ENCODE measurements at places on chromosomes 2 and 18.

GRCh38 chr18:35661483-35662146 is 80.1 kb downstream of the GALNT1 start:
- no peak for DNase-seq

DNA sequence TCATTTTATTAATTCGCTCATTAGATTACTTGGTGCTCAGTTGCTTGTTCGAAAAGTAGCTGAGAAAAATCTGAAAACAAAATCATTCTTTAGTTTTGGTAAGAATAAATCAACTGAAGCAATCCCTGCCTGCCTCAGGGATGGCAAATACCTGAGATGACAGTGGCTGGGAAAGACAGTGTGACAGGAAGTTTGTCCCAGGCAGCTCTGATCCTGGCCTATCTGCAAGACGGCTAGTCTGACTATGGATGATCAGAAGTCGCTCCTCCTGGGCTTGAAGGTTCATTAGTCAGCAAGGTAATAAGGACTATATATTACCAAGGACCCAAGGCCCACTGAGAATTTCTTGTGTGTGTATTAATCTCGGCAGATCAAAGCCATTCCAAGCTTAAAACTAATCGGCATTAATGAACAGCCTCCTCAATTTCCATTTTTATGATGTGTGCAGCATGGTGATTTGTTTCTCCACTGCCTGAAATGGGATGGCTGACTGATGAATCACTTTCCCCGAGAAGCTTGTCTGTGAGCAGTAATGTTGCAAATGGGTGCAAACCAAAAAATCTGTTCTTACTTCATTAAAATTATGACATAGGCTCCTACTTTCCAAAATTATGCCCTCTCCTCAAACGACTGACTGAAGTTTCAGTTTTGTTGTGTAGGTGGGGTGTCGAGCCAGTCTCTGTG is 199.9 kb downstream of the ACTR3 start:
- DNase-seq = no peak

DNA sequence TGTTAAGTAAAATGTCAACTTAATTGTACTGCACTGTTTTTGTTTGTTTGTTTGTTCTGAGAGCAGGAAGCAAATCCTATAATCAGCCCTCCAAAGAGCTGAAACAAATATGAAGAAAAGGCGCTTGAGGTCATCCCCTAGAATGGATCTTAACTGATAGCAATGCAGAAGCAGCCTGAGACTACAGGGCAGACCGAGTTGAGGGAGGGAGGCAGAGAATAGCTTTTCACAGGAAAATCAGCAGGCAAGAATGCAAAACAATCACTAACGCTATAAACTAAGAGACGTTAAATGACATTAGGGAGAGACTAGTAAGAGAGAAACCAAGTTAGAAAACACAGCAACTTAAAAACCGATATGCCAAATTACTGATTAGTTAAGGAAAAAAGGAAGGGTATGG is 37.2 kb downstream of the GALNT1 start:
- no peak for DNase-seq

DNA sequence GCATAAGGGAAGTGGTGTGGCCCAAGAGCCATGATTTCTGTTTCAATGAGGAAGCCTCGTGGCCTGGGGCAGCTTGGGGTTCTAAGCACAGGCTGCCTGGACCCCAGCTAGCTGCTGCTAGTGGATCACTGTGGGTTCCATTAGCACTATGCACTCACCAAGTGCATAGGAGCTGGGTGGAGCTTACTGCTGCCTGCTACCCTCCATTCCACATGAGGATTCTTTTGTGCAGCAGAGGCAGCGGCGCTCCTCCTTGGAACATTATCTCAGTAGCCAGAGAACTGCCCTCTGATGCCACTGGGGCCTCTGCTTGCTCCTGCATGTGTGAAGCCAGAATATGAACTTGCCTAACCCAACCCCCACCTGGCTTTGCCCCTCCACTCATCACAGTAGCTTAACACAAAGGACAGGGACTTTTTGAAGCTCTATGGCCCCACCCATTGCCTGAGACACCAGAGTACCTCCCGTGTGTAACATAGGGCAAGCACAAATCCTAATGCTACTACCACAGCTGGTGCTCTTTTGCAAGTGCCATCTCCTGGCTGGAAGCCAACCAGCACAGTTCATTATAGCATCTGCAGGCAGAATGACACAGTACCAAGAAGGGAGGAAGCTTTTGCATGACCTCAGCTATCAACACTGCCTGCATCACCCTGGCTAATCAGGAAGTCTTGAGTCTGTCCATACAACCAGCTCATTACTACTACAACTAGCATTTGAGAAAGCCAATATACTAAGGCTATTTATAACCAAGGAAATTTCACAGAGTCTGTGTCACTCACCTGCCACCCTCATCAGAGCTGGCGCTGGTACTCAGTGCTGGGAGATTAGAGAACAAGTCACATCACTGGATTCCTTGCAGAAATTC is 297.0 kb upstream of the GULP1 start:
- DNase-seq = no peak

DNA sequence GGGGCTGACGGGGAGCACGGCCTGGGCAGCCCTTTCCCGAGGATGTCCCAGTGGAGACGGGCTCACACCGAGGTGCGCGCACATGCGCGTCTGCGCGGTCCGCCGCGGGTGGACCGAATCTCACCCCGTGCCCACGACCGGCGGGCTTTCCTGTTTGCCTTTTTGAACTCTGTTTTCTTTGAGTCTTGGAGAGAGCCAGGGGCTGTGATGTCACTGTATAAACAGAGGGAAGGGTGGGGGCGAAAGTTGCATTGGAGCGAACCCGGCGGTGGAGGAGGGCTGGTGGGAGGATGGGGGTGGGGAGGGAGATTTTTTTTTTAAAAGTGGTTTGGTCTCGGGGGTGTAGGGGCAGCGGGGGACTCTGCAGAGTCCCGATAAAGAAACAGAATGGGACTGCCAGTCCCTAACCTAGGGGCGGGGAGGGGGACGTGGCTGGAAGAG is 141.2 kb upstream of the CTAGE1 start:
- DNase-seq = no peak

GRCh38 chr18:47893047-47893446 is 37.4 kb downstream of the SMAD2 start:
- DNase-seq = no peak

GRCh38 chr2:206160807-206161179 is 1.1 kb downstream of the EEF1B2 start:
- DNase-seq = no peak

DNA sequence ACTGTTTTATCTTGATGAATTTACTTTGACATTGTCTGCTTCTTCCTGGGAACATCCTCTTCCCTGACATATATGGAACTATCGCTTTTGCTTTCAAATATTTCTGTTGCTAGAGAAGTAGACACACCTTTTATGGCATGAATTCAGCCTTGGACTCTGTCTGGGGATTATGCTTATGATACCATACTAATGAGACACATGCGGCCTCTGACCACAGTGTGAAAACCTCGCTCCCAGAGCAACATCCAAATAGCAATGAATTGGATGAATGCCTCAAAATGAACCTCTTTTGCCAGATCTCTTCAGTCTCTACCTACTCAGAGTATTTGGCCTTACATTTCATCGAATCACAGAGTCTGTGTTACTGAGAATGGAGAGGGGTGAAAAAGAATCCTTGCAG is 70.9 kb downstream of the PIEZO2 start:
- no peak for DNase-seq

DNA sequence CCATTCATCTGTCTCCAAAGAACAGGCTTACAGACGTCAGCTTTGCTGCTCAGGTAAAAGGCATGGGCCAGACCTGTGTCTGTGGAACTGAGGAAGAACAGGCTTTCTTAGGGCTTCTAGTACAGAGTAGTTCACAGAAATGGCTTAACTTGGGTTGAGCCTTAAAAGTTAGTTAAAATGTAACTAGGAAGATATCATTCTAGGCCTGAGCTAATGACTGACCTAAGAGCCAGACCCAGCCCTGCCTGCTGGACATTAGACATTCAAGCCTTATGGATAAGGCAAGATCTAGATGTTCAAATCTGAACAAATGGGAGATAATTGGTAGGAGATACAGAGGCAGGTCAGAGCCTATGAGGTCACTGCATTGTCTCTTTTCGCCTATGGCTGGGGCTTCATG is 73.9 kb upstream of the SLC14A2 start:
- no peak for DNase-seq

- DNase-seq = no peak
Observed at GRCh38 chr2:144553379-144553778, 33.5 kb upstream of the ZEB2 start.

DNA sequence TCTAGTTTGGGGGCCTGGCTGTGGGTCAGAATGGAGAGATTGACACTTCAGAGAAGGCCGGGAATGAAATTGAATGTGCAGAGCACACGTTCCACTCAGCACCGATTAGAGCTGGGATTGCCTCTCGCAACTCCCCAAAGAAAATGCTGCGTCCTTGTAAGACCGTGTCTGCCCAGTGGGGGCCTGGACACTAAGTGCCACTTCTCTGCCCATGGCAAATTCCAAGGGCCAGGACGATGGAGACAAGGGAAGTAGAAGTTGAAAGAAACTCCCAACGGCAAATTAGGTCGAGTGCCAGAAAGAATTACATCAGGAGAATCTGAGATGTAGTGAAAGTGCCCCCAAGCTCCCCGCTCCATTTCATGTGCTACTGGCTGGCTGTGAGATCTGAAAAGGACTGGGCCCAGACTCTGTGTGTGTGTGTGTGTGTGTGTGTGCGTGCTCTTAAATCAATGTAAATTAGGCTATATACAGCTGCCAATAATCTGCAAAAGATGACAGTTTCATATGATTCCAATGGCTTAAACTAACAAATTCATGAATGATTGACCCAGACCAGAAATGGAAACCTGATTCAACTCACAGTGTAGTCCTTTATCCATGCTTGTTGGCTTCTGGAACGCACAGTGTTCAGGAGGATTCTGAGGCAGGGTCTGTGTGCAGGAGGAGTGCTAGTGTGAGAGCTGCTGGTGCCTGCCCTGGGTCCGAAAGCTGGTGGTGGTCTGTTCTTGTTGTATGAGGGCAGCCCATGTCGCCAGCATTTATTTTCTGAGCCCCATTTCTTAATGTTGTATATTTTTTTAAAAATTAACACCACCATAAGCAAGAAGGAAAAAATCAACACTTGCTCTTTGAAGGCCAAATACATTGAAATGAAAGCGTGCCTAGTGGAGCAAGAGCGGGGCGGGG is 234.3 kb downstream of the AGAP1 start:
- DNase-seq = no peak

DNA sequence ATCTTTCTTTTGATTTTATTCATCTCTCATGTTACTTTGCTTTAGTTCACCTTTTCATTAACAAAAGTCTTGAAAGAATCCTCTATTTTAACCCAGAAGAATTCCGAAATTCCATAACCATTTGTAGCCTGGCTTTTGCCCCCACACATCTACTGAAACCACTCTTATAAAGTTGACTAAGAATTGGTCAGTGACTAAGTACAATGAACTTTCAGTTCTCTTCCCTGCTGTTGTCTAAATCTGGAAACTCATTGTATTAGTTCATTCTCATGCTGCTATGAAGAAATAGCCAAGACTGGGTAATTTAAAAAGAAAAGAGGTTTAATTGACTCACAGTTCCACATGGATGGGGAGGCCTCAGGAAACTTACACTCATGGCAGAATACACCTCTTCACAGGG is 49.9 kb upstream of the PNPT1 start:
- no peak for DNase-seq

DNA sequence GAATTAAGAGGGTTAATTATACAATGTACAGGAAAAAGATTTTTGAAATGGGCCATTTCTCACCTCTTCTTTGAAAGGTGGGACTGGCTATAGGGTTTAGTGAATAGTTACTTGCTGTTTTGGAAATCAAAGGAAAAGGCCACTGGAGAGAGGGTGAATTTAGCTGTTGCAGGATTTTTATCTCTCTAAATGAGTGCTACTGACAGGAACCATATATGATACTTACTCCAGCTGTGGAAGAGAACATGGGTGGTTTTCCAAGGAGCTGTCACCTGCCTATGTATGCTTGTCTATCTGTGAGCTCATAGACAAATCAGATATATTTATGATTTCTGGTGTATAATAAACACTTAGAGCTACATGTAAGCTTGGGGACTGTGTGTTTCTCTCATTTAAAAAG is 430.4 kb downstream of the MTX2 start:
- DNase-seq = no peak

DNA sequence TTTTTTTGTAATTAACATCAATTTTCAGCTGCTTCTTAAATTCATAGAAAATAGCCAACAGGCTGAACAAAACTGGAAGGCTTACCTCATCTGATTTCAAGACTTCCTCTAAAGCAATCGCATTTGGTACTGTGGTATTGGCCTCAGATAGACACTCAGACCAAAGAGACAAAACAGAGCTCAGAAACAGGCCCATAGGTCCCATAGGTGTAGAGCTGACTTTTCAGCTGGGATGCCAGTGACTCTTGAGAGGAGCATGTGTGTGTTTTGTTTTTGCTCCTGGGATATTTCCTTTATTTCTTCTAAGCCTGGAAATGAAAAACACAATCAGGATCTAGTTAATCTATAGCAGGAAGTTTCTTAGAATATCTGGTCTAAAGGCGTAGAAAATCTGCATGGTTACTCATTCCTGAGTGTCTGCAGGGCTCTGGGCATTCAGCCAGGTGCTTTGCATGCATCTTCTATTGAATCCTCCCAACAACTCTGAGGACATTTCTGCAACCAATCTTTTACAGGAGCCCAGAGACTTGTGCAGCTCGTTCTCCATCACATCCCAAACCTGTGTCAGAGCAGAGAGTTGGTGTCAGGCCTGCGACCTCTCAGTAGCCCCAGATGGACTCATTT is 190.8 kb downstream of the RTP5 start:
- no peak for DNase-seq

DNA sequence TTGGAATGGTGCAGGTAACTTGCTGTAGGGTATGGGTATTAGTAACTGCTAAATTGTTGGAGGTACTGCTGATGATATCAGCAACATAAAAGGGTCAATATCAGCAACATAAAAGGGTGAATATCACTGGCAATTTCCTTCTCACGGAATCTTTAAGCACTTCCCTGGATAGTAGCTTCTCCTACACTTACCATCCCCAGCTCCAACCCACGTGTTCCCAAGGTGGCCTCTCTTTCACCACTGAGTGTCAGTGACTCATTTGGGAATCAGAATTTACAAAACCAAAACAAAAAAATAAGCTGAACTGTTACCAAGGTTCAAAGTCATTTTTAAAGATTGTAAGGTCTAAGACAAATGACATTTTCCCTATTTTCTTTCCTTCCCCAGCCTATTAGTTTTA is 70.8 kb downstream of the LRP2 start:
- DNase-seq = no peak

GRCh38 chr2:31945572-31945935 is 65.3 kb downstream of the MEMO1 start:
- no peak for DNase-seq

DNA sequence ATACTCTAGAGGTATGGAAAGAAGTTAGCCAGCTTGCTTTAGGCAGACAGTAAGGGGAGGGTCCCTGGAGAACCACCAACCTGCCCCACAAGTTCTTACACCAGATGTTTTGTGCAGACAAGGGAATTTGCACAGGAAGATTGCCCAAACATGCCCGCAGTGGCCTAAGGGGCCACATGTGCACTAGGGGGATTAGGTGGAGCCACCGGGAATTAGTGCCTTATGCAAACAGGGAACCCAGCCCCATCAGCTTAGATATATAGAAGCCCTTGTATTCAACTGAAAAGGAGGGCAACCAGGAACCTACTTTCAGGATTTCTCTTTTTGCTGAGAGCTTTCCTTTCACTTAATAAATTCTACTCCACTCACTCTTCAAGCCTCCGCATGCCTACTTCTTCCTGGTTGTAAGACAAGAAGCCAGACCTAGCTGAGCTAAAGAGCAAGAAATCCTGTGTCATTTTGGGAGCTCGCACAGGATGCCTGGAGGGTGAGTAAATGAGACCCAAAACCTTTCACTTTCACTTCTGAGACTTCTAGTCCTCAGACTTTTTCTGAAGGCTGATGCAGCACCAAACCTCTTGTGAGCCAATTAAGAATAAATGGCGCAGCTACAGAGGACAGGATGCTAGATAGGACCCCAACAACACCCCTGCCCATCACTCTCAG is 146.3 kb downstream of the GCA start:
- no peak for DNase-seq

Data from T-helper 22 cell (primary cell).